ENCODE measurements at places on chromosomes 7 and 10.

GRCh38 chr10:66819691-66820090 lies 106.1 kb upstream of the LRRTM3 start:
- peak; percentile 28 for DNase-seq

GRCh38 chr10:70034232-70034631 lies 18.4 kb upstream of the MACROH2A2 start:
- no peak for DNase-seq

DNA sequence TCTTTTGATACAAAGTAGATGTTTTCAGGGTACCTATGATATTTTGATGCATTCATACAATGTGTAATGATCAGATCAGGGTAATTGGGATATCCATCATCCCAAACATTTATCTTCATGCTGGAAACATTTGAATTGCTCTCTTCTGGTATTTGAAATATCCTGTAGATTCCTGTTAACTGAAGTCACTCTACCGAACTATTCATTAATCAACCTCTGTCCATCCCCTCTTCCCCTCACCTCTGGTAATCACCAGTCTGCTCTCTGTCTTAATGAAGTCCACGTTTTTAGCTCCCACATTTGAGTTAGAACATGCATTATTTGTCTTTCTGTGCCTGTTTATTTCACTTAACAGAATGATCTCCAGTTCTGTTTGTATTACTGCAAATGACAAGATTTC lies 11.3 kb downstream of the MTG1 start:
- DNase-seq: no peak

- no peak for DNase-seq
Measured at GRCh38 chr7:114823290-114823689, 98.6 kb upstream of the MDFIC start.

DNA sequence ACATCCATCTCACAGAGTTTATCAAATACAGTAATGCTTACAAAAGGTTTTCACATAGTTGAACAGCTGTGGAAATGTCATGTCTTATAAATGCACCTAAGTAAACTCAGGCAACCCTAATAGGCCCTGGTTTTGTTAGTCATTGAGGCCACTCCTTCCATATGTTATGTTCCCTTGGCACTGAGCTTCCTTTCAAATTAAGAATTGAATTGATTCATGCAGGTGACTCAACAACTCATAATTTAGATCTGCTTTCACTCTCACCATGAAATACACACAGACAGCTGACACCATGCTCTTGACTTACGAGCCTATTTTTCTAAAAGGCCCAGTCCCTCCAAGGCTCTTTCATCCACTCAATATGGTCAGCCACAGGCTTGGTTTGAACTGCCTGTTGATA lies 476.9 kb downstream of the KCNMA1 start:
- peak; percentile 75 for DNase-seq

- no peak for DNase-seq
Measured at GRCh38 chr10:86684331-86685097, 16.2 kb downstream of the LDB3 start.

GRCh38 chr10:58648131-58648530 lies 135.5 kb downstream of the BICC1 start:
- DNase-seq: no peak

GRCh38 chr7:65230231-65230630 lies 143.4 kb upstream of the ZNF92 start:
- DNase-seq: no peak

DNA sequence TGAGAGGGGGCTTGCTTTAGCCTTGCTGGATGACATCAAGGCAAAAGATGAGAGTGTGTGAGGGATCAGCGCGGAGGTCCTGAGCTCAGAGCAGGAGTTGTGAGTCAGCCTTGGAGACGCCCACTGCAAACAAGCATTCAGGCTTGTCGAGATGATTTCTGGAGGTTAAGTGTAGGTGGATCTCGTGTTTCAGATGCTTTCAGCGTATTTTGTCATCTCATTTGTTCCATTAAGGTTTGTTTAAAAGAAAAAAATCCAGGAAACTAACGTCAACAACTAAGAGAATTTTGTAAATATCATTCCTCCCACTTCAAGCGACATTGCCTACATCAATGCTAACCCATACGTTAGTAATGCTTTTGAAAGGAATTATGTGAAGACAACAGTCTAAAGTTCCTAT lies 715.4 kb upstream of the NRP1 start:
- no peak for DNase-seq

- no peak for DNase-seq
Measured at GRCh38 chr10:110404413-110404812, 93.3 kb upstream of the DUSP5 start.
